Activated CD8-positive, alpha-beta memory T cell treated with anti-CD3 and anti-CD28 coated beads, Interleukin-2, amount 10 ng/mL, durations not matched to agents 7 days and 5 days (primary cell): ENCODE measurements at places on chromosomes 1 and 21. TPM values are rescaled to one million over a fixed set of nuclear protein-coding genes. Genes with fewer than 3 reads are reported as not detected.

DNA sequence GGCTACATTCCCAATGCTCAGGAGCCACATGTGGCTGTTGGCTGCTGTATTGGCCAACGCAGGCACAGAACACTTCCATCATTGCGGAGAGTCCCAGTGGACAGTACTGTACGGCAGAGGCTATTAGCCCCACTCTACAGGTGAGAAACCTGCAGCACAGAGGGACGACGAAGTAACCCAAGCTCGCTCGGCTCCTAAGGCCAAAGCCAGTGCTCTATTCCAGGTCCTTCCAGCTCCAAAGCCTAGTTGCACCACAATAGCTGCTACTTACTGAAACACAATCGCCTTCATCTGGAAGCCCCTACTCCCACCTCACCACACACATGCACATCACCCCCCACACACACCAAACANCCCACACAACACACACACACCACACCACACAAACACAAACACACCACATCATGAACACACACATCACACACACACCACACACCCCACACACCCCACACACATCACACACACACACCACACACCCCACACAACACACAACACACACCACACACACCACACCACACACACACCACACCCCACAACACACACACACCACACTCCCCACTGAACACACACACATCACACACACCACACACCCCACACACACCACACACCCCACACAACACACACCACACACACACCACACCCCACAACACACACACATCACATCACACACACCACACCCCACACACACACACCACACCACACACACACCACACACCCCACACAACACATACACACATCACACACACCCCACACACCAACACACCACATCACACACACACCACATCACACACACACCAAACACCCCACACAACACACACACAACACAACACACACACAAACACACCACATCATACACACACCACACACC is 3.2 kb downstream of the LYPD8 start:
- H3K27me3 ChIP-seq = no peaks in the 10 kb centered on the region
- H3K4me1 ChIP-seq = peaks cover 5% of the 10 kb centered on the region
- H3K36me3 ChIP-seq = no peaks in the 10 kb centered on the region
- DNase-seq = no peak

DNA sequence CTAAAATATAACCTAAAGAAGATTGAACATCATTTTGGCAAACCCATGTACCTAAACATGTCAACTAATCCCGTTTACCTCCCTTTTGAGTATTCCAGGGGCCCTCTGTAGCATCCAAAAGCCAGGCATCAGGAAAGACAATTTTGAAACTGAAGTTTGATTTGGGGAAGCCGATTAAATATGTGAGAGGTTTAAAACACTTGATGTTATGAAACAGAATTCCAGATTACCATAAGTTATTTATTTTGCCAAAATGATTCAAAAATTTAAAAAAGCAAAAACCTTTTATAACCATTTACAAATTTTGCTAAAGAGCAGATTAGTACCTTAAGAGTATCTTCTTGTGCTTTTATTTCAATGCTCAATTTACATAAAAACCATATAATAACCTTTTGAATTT is 23.3 kb downstream of the ZNF648 start:
- H3K27ac ChIP-seq = no peak overlapping the region
- no peak for DNase-seq
- peaks cover 6% of the 10 kb centered on the region for H3K4me1 ChIP-seq
- H3K4me3 ChIP-seq = no peak overlapping the region
- no peaks in the 10 kb centered on the region for H3K36me3 ChIP-seq

- DNase-seq = no peak
- H3K27ac ChIP-seq = no peak overlapping the region
- no peak overlapping the region for H3K4me3 ChIP-seq
- no peaks in the 10 kb centered on the region for H3K36me3 ChIP-seq
- peaks cover 4% of the 10 kb centered on the region for H3K4me1 ChIP-seq
Measured at GRCh38 chr1:41353744-41354143, 7.5 kb upstream of the FOXO6 start.

DNA sequence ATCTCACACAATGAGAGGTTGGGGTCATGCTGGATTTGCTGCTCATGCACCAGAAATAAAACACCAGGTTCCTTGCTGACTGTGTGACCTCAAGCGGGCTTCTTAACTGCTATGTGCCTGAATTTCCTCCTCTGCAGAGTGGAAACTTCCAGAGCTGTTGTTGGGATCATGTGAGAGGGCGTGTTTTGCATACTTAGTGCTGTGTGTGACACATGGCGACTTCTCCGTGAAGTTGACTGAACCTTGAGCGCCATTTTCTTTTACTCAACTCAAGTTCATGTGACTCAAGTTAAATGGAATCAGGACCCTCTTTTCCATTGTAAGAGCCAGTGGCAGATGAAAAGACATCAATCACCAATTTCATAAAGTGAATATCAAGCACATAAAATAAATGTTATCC is 224.0 kb downstream of the KIF26B start:
- H3K4me1 ChIP-seq = peaks cover 15% of the 10 kb centered on the region
- no peak overlapping the region for H3K4me3 ChIP-seq
- no peaks in the 10 kb centered on the region for H3K36me3 ChIP-seq

- peaks cover 25% of the 10 kb centered on the region for H3K4me1 ChIP-seq
- no peak for DNase-seq
- no peak overlapping the region for H3K27ac ChIP-seq
- no peak overlapping the region for H3K4me3 ChIP-seq
Measured at GRCh38 chr1:206049919-206050600, 2.9 kb upstream of the RHEX start.

- H3K4me3 ChIP-seq = no peak overlapping the region
- H3K36me3 ChIP-seq = peaks cover 3% of the 10 kb centered on the region
- H3K27ac ChIP-seq = no peak overlapping the region
- H3K27me3 ChIP-seq = no peaks in the 10 kb centered on the region
- peaks cover 2% of the 10 kb centered on the region for H3K4me1 ChIP-seq
- DNase-seq = no peak
Measured at GRCh38 chr21:14657241-14658008, 111.3 kb upstream of the SAMSN1 start.

The KIFAP3 gene
- 30.1 TPM for total RNA-seq

The UTS2 gene
- total RNA-seq = 0.73 TPM

The HRNR gene
- total RNA-seq = not detected
